ENCODE measurements at places on chromosomes 12 and 14.

- no peak for DNase-seq
These were observed 1.4 kb downstream of the SGPP1 start for GRCh38 chr14:63726499-63726898.

DNA sequence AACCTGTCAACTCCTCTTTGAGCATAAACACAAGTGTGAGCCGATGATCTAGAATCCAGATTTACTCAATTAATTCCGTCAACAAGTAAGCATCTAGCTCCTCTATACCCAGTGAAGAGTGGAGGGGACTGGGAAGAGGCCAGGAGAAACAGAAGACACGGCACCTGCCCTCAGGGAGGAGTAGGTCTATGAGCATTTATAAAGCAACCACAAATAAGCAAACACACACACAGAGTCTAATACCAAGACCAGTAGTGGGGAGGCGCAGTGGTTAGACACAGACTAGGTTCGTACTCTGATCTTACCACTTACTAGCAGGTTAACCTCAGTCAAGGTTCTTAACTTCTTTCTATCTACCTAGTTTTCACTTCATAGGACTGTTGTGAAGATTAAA lies 5.9 kb upstream of the FOXN3 start:
- DNase-seq = no peak

- DNase-seq = no peak
These were observed 258.7 kb upstream of the BTG1 start for GRCh38 chr12:92404259-92404894.

DNA sequence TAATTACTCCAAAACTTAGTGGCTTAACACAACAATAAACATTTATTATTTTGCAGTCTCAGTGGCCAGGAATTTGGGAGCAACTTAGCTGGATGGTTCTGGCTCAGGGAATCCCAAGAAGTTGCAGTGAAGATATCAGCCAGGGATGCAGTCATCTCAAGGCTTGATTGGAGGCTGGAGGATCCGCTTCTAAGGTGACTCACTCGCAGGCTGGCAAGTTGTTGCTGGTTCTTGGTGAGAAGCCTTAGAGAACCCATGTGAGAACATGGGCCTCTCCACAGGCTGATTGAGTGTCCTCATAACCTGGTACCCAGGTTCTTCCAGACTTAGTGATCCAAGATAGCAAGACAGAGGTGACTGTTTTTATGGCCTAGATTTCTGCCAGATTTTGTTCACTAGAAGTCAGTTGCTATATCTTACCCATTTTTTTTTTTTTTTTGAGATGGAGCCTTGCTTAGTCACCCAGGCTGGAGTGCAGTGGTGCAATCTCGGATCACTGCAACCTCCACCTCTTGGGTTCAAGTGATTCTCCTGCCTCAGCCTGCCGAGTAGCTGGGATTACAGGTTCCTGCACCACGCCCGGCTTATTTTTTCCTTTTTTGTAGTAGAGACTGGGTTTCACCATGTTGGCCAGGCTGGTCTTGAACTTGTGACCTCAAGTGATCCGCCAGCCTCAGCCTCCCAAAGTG lies 32.5 kb downstream of the BRMS1L start:
- DNase-seq = peak; percentile 21

DNA sequence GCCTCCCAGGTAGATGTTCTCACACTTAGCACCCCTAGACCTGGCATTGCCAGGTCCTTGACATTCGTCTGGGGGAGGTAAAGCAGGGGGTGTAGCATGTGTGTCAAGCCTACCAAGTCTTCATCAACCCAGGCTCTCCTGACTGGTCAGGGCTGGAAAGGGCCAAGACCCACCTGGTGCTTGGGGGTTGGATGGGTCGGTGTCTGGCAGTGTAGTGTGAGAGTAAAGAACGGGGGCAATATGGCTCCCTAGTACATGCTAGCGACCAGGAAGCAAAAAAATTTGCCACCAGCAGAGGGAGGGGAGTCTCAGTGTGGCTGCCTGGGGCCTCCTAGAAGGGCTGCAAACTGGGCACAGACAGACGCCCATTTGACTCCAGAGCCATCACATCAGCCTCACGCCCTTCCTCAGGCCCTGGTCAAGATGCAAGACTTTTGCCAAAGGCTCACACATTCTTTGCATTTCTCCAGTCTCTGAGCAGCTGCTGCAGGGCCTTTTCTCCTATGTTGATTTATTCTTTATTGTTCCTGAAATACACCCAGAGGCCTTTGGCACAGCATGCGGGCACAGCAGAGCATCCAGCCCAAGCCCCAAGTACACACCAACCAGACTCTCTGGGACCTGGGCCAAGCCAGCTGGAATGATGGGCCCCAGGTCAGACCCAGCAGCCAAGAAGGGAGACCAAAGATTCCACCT lies 38.3 kb upstream of the PNMA1 start:
- peak; percentile 72 for DNase-seq

- peak; percentile 18 for DNase-seq
These were observed 18.0 kb downstream of the MFAP5 start for GRCh38 chr12:8644345-8645248.
